Frontal cortex (tissue), 4 donors: ENCODE measurements at places on chromosomes 5 and 9. TPM values are rescaled to one million over a fixed set of nuclear protein-coding genes. Genes with fewer than 3 reads are reported as not detected.

The TIMD4 gene
- total RNA-seq, result under 0.01 TPM

The TAF11L10 gene
- not detected for total RNA-seq

DNA sequence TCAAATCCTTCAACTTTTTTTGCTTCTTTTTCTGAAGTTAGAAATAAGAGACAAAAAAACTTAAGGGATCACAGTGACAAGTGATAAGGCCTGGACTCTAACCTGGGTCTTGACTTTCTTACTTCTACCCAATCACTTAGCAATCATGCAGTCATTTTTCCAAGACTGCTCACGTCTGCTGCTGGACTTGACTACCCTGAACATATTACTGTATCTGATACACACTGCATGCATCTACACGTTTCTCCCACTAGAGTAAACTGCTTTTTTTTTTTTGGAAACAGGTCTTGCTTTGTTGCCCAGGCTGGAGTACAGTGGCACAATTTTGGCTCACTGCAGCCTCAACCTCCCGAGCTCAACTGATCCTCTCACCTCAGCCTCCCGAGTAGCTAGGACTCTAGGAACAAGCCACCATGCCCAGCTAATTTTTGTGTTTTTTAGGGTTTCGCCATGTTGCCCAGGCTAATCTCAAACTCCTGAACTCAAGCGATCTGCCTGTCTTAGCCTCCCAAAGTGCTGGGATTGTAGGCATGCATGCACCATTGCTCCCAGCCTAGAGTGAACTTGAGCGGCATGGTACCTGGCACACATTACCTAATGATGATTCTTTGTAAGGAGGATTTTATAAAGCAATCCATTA, 7.4 kb downstream of the PLIN2 start:
- DNase-seq, result no peak

GRCh38 chr9:134594078-134594941, 47.3 kb upstream of the COL5A1 start:
- DNase-seq, result no peak

DNA sequence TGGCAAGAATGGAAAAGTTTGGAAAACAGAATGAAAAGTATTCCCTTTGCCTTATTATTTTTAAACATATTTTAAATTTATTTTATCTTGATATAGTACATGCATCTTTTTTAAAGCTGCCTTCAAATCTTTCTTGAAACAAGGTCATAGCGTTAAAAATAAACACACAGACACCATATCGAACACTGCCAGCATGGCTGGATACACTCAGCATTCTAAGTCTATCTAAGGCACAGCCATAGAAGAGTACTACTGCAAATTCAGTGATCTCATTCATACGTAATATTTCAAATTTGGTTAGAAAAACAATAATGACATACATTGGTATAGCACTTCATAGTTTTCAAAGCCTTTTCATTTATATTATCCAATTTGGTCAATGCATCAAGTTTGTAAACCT, 57.5 kb downstream of the EPB41L4B start:
- DNase-seq, result no peak

GRCh38 chr5:92800365-92800764, 780.7 kb downstream of the NR2F1-AS1 start:
- DNase-seq, result no peak

- no peak for DNase-seq
These were observed 194.7 kb downstream of the CHSY3 start for GRCh38 chr5:130099008-130099407.

DNA sequence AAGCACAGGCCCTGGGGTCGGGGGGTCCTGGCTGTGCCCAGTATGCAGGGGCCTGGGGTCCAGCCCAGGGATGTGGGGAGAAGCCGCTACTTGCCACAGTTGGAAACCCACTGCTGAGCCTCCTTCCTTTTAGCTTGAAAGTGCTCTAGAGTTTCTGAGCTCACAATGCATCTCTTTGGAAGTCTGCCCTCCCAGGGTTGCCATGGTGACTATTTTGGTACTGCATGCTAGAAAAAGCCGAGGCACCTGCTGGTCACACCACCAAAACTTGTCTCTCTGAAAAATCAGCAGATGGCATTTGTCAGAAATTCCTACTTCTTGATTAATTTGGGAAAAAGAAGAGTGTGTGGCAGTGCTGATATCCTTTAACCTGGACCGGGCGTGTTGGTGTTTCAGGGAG, 151.8 kb downstream of the SEC61B start:
- DNase-seq, result no peak

- DNase-seq, result no peak
These were observed 251.6 kb upstream of the PTGER4 start for GRCh38 chr5:40428126-40428525.

DNA sequence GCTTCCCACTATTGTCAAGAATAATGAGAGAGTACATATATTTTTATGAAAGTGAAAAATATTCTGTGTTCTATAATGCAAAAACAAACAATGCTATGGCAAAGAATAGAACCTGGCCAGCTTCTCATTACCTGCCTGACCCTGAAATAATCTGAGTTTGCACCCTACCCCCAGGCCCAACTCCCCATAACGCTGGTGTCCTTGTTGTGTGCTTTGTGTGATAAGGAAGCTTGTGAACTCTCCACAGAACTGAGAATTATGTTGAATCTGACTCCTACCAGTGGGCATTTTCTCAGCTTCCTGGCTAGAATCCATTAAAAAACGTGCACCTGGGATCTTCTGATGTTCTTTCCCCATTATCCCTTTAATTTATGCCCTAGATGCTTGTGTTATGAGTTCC, 178.0 kb upstream of the GNA14 start:
- DNase-seq, result no peak

- DNase-seq, result no peak
These were observed 5.3 kb downstream of the NFX1 start for GRCh38 chr9:33295571-33295970.

GRCh38 chr5:123949807-123950340, 437.9 kb downstream of the CSNK1G3 start:
- no peak for DNase-seq

- DNase-seq, result peak; percentile 18
These were observed 61.0 kb downstream of the SUB1 start for GRCh38 chr5:32646061-32646969.
